ENCODE measurements at places on chromosomes 7 and 10.

- no peak for DNase-seq
These were observed 1.7 kb downstream of the CFAP43 start for GRCh38 chr10:104230490-104230889.

GRCh38 chr7:28442540-28443420 is 30.5 kb downstream of the CREB5 start:
- no peak for DNase-seq

DNA sequence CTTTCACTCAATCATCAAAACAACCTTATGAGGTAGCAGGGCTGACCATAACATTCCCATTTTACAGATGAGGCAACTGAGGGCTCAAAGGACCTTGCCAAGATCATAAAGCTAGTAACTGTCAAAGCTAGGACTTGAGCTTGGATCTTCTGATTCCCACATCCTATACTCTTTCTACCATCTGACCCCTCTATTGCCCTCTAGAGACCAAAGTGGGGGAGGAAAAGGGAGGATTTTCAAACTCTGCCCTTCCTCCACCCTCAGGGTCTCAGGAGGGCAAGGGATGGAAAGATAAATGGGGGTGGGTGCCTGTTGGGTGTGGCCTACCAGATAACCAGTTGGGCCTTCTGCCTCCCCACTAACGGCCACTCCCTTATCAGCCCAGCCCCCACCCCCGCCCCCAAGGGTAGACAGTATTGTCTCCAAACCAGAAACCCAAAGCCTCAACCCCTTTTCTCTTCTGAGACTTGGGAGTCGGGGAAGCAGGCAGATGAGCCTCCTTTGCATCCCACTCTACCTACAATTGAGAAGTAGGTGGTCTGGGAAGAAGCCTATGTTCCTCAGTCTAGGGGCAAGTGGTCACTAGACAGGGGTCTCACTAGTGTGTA is 7.9 kb downstream of the LDB1 start:
- no peak for DNase-seq

DNA sequence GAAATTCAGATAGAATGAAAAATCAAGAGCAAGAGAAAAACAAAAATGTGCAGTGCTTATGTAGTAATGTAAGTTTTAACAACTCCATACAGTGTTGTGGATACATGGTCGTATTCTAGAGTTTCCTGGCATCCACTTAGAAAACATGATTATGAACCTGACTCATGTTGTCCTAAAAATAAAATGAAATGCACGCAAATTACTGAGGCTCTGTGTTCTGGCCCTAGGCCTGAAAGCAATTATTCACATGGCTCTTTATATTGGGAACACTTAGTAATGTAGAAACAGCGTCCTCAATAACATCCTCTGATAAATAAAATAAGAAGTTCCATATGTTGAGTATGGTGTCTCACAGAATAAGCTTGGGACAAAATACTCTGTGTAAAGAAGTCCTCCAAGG is 200.2 kb upstream of the SEMA3E start:
- DNase-seq = no peak

DNA sequence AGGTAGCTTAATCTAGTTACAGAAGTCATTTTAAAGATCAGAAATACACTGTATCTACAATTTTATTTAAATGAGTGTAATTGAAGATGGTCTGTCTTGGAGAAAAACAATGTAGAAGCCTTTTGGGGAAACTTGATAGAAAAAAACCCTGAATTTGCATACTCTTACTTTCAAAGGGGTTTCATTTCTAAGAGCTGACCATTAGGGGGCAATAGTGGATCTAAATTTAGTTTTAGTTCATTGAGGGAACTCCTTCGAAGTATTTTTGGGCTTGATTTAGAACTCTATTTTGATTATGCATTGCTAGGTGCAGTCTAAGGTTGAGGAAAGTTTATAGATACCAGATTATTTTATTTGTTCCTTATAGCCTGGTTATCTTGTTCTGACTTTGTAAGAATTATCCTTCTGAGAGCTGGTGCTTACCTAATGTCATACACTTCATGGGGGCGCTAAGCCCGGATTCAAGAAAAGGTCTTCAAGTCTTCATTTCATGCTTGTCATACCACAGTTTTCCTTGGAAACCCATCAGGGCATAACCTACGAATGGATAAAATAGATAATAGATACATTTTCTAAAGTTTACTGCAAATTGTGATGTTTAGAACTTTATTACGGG is 69.1 kb upstream of the MXI1 start:
- peak; percentile 59 for DNase-seq

DNA sequence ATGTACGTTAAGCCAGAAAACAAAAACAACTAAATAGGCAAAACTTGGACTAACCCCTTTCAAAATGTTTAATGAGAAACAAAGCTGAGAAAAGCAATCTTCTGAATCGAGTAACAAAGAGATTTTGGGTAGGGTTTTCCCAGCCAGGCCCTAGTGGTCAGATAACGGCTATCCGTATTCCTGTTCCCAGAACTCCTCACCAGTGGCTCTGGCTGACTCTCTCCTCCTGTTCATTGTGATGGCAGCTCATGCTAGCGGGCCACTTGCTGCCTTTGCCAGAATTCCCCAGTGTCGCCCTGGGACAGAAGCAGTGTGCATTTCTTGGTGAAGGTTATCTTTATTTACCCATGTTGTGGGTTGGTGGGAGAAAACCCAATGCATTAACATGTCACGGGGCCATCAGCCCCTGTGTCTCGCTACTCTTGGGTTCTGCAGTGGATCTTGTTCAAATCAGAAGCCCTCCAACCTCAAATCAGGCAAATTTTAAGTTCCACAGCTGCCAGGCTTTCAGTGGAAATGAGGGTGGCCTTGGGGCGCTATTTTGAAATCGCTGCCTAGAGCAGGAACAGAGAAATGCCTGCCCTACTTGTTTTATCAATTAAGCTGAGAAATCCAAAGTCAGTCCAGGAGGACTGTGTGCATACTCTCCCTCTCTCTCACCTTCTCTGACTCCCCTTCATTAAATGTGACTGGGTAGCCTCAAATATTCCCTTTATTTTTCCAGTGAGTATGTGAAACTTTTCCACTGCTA is 164.5 kb upstream of the NPVF start:
- DNase-seq = no peak

All from GM20000 (cell line).